B cell (primary cell): ENCODE measurements at places on chromosomes 12 and 14.

DNA sequence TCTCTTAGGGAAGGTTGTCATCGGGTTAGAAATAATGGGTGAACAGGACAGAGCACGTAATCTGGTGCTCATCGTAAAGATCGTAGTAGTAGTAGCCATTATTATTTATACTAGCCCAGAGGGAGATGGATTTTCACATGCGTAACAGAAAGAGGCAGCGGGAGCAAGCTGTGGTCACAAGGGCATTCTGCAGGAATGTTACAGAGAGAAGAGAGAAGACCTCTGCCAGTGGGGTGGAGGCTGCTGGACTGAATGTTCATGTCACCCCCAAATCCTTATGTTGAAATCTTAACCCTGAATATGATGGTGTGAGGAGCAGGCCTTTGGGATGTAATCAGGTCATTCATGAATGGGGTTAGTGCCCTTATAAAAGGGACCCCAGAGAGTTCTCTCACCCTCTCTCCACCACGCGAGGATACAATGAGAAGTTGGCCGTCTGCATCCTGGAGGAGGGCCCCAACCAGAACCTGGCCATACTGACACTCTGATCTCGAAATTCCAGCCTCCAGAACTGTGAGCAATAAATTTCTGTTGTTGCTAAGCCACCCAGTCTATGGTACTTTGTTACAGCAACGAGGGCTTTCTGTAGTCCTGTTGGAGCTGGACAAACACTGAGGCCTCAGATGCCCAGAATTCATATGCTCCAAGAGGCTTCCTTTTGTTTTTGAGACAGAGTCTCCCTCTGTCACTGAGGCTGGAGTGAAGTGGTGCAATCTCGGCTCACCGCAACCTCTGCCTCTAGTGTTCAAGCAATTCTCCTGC lies 131.2 kb upstream of the MED13L start:
- DNase-seq = no peak

- no peak for DNase-seq
Measured at GRCh38 chr14:101721111-101721510, 40.4 kb upstream of the PPP2R5C start.

- no peak for DNase-seq
Measured at GRCh38 chr14:20578325-20578724, 9.5 kb downstream of the RNASE11 start.

GRCh38 chr12:131528144-131528543 lies 182.7 kb upstream of the SFSWAP start:
- DNase-seq = no peak

GRCh38 chr12:11894890-11895289 lies 175.8 kb upstream of the BCL2L14 start:
- DNase-seq = peak; percentile 13

- no peak for DNase-seq
Measured at GRCh38 chr14:35355981-35356841, 48.3 kb downstream of the NFKBIA start.

- no peak for DNase-seq
Measured at GRCh38 chr12:57261428-57261865, 10.5 kb upstream of the STAC3 start.

DNA sequence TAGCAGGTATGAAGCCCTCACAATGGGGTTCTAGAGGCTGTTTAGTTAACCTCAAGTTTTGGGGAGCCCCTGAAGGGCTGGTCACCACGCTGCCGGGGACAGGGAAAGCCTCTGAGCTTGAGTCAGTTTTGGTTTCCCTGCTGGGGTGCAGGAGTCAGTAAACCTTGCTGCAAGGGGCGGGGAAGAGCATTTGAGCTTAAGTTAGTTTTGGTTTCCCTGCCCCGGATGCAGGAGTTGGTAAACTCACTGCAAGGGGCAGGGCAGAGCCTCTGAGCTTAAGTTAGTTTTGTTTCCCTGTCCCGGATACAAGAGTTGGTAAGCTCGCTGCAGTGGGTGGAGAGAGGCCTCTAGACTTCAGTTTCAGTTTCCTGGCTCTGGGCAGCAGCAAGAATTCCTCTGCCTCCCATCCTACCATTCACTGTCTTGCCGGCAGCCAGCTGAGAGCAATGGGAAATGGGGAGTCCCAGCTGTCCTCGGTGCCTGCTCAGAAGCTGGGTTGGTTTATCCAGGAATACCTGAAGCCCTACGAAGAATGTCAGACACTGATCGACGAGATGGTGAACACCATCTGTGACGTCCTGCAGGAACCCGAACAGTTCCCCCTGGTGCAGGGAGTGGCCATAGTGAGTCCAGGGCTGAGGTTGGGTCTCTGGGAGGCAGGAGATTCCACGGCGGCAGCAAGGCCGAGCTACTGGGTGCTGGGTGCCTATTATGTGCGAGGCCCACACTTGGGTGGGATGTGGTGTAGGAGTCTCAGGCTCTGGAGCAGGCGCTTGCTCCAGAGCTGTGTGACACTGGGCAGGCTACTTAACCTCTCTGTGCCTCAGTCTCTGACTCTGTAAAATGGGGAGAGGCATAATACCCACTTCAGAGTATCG lies at the start of gene OAS2:
Gene OAS2 (plus strand): TSS at position 357 of the 878 bp plus-strand sequence. CDS start 90 bp downstream, at position 447.
- peak; percentile 92 for DNase-seq

DNA sequence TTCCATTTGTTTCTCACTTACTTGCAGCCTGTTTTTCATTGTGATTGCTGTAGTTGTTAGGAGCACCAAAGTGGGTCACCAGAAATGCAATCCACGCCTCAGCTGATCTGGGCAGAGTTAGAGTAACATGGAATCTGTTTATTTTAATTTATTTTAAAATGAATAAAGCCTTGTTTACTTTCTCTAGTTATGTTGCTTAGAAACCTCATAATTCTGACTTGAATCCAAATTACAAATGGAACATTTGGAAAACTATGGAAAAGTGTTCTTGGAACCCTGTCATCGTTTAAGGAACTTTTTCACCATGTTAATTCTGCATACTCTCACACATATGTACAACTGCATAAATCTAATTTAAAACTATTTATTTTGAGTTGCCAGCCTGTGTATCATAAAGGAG lies 92.2 kb upstream of the DAAM1 start:
- no peak for DNase-seq

DNA sequence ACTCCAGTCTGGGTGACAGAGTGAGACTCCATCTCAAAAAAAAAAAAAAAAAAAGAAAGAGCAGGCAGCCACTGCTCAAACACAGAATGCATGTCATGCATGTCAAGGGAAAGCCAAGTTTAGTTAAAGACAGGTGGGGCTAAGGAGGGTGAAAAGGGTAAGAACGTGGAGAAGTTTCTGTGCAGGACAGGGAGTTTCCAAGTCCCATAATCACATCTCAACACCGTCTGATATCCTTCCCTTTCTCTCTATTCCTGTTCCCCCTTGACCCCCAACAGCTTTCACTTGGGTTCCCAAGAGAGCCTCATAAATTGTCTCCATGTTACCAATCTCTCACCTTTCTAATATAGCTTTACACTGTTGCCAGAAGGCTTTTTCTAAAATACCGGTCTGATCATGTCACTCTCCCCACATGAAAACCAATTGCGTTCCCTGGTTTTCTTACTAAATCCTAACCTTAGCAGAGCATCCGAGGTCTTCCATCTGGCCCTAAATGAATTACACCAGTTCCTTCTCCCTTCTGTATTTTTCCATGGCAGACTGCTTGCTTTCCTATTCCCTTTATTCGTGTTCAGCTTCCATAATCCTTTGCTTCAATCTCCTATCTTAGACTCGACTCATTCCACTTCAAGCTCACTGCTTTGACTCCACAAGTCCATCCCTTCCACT lies 37.0 kb downstream of the LIMA1 start:
- no peak for DNase-seq

DNA sequence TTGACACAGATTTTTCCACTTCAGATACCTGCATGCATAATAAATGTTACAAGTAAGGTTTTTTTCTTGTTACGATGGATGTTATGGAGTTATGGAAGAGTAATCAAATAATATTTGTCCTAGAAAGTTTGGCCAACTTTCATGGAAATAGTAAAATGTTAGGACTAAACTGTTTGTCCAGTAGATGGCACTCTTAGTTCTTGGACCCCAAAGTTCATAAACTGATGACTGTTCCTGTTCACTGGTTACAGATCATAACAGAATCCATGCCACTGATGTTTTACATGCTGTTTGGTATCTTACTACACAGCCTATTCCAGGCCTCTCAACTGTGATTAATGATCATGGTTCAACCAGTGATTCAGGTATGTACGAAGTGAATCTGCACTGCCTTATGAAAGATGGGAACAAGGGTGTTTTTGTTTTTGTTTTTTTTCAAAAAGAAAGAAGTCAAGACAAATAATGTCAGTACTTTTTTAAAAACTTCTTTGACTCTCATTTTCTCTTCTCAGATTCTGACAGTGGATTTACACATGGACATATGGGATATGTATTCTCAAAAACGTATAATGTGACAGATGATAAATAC lies 48.8 kb upstream of the SLCO1C1 start:
- no peak for DNase-seq

- peak; percentile 81 for DNase-seq
Measured at GRCh38 chr14:61475316-61475715, 153.9 kb downstream of the PRKCH start.

GRCh38 chr12:70686299-70686698 lies 49.1 kb upstream of the PTPRB start:
- no peak for DNase-seq

GRCh38 chr12:88300931-88301330 lies 158.8 kb downstream of the TMTC3 start:
- DNase-seq = no peak

DNA sequence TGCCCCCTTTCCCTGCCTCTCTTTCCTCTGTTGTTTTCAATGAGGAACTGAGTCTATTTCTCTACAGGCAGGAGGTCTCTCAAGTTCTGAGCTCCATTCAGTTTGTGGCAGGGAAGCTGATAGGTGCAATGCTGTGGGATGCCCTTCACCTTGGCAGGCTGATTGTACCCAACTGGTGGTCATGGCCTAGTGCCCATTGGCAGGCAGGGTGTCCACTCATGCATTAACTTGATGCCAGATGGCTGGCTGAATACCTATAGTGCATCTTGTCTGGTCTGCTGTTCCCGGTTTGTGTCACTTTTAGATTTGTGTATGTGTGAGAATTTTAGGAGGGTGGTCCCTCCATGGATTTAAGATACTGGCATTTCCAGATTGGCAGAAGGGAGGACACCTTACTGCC lies 20.0 kb upstream of the ITGA5 start:
- no peak for DNase-seq

- no peak for DNase-seq
Measured at GRCh38 chr14:100824091-100824551, 1.8 kb upstream of the MEG3 start.

DNA sequence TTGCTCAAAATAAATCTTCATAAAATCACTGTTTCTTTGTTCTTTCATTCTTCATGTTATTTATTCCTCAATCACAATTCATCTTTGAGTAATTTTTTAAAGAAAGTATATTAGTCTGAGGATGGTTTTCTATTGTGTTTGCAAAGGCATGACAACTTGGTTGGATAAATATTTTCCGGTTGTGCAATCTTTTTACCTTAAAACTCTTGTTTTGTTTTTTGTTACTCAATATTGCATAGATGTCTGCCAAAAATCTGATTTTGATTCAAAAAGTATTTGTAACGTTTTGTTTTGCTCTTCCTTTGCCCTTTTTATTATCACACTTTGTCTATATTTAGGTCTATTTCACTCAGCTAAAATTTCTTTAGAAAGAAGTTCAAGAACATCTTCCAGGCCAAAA lies 86.2 kb upstream of the SYT1 start:
- DNase-seq = no peak

DNA sequence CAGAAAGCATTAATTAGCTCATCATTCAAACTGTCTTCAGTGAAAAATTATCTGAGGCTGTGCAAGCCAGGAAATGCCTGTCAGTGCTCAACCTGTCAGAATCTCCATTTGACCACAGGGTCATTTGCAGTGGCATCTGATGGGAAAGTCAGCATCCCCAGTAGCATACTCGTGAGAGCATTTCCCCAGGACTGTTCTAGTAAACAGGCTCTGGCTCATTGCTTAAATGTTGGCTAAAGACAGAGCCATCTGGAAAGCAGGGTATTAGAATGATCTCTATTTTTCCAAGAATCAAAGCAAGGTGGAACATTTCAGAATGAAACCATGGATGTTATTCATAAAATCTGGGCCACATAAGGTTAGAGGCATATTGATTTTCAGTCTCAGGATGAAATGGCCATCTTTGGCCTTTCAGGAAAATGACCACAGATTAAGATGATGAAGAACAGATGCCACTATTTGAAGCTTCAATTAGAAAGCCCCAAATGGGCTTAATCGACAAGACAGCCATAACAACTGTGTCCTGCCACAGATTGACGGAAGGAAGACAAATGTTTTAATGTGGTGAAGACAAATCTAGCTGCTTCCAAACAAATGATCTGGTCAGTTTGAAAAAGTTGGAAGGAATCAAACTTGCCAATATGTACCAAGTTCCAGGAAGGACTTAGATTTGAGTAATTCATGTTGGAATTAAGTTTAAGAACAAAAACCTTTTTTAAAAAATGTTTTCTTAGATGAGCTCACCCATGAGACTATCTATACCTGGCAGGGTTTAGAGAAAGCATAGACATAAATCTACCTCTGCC lies 94.0 kb upstream of the FAR2 start:
- no peak for DNase-seq

DNA sequence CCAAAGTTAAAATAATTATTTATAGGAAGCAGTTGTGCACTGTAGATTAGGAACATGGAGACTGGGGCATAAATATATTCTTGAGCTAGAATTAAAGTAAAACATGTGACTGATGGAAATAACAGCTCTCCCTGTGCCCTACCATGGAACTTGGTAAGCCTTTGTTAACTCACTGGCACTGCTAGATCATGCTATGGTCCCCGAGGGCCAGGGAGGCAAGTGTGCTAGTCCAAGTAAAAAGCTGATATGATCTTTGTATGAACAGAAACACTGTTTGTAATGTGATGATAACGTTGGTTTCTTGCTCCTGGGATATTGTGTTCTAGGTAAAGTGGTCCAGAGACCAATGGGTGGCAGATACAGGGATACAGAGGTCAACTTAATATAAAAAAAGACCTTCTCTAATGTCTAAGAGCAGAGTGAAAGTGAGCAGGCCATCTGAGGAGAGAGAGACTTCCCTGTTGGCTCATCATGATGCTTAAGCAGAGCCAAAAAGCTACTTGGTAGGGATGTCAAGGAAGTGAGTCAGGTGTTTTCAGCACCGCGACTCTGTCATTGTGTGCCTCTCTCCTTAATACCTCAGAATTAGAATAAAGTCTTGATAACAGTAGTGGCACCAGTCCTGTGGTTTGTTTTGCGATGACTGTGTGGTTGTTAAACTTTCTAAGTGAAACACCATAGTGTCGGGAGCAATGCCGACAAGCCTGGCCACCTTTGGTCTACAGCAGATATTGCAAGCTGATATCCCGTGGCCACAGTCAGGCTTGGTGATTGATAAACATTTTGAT lies 27.6 kb downstream of the BICD1 start:
- peak; percentile 67 for DNase-seq

- no peak for DNase-seq
Measured at GRCh38 chr12:98421316-98421715, 94.1 kb upstream of the TMPO start.

DNA sequence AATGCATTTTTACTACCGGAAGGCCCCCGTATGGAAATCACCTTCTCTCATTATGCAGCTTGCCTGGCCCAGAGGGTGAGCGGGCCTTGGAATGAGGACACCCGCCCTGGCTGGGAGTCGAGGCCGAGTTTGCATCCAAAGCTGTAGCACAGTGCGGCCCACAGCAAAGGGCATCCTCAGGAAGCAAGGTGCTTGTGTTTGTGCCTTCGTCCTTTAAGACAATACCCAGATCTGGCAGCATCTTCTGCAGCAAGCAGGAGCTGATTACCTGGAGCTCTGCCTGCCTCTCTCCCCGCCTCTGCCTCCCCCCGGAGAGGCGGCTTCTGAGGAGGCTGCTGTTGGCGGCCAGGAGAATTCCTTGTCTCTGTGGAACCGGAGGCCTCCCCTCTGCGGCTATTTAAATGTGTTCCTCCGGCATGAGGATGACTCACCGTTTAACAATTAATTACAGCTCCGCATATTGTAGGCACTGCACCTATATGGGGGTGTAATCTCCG lies 145.3 kb downstream of the CACNA1C start:
- DNase-seq = no peak
